Gastroesophageal sphincter (tissue), 4 donors: ENCODE measurements at places on chromosomes 4 and X. TPM values are rescaled to one million over a fixed set of nuclear protein-coding genes. Genes with fewer than 3 reads are reported as not detected.
A peak's percentile ranks its signal among the peaks of the same experiment; 100 is the strongest.

Gene NAT8L
- 0.35 TPM for total RNA-seq

Gene INPP4B
- total RNA-seq = 17.9 TPM

Gene XK
- 11.6 TPM for total RNA-seq

DNA sequence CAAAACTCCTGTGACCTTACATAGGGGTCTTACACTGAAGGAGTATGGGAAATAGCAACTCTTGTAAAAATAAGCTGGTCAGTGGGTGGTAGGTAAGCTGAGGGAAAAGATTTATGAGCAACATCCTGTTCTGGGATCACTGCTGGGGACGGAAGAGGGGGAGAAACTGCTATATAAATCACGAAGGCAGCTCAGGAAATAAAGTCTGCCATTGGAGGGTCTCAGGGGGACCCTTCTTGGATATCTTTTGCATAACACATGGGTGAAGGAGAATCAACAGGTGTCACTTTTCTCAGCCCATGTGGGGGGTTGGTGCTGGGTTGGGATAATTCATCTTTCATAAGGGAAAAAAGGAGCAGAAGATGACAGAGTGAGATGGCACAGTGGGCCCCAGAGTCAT, 33.7 kb downstream of the AFF1 start:
- ATAC-seq = no peak

- no peak for ATAC-seq
Measured at GRCh38 chr4:185229021-185229818, 19.8 kb downstream of the SNX25 start.

GRCh38 chrX:97234471-97235081, 350.9 kb downstream of the RPA4 start:
- no peak for ATAC-seq

- ATAC-seq = no peak
Measured at GRCh38 chr4:59537246-59537886, 1662.8 kb upstream of the ADGRL3 start.

GRCh38 chrX:6694221-6694620, 159.3 kb upstream of the VCX3A start:
- ATAC-seq = no peak

DNA sequence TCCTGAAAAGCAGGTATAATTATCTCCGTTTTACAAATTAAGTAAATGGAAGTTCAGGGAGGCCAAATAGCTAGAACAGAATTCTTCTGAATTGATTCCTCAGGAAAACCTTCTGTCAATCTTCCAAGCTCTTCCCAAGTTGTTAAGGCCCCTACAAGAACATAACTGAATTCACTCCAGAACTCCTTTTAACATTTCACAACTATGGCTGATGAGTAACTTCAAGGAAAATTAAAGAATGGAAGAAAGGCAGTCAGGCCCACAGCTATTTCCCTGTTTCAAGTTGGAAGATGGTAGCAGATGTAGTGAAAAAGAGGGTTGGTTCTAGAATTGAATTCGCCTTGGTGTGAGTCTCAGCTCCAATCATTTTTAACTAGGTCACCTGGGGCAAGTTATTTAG, 15.9 kb downstream of the SETD7 start:
- ATAC-seq = no peak

GRCh38 chrX:11629593-11630211, 36.0 kb downstream of the ARHGAP6 start:
- ATAC-seq = peak; percentile 87

GRCh38 chr4:159367781-159368080, 264.9 kb downstream of the RAPGEF2 start:
- ATAC-seq = no peak

GRCh38 chr4:38800366-38800765, 4.2 kb downstream of the TLR1 start:
- no peak for ATAC-seq

DNA sequence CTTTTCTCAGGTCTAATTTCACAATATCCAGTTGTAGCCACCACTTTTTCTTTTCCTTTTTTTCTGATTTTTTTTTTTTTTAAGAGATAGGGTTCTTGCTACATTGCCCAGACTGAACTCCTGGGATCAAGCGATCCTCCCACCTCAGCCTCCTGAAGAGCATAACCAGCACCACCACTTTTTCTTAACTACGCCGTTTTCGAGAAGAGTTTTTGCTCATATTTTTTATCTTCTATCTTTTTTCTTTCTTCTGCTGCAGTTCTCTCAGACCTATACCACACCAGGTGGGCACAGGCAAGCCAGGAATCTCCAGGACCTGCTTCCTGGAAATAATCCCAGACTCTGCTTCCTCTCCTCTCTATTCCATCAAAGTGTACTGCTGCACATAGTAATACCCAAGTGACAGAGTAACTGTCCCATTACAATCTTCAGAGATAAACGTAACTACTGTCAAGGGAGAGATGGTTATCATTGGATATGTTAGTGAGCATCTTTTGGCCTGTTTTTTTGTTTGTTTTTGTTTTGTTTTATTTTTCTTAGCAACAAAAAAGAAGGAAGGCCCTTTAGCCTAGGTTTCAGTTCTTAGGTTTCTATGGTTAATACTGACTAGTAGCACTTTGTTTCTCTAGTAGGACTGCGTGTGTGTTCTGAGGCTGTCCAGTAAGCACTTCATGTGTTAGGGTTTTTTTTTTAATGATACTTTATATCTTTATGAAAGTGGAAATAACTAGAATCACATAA, 59.2 kb upstream of the TXK start:
- no peak for ATAC-seq
